ENCODE measurements at places on chromosomes 7 and 10.

DNA sequence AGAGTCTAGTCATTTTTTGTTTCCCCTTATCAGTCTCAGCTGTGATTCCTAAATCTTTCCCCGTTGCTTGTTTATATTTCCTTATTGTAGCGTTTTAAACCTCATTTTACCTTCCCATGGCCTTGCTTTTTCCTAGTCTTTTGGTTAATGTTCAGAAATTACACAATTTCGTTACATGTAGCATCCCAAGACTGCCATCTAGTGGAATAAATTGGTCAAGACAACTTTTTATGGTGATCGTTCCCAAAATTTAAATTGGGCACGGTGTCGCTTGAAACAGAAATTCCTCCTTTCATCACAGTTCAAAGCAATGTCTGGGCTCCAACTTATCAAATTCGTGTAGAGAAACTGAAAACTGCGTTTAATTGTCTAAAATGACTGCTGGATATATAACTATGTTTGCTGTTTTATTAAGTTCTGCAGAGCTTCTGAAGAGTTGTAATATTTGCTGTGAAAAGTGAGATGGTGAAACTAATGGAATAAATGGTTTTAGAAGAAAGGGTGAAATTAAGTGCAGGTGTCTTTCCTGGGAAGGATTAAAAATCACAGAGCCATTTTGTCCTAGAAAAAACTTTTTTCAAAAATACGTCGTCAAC is 370.2 kb downstream of the PHF14 start:
- peak; percentile 57 for DNase-seq

GRCh38 chr7:138880881-138881578 is 83.0 kb upstream of the ATP6V0A4 start:
- no peak for DNase-seq

GRCh38 chr10:42594246-42594650 is 44.1 kb downstream of the ZNF33B start:
- DNase-seq: no peak

DNA sequence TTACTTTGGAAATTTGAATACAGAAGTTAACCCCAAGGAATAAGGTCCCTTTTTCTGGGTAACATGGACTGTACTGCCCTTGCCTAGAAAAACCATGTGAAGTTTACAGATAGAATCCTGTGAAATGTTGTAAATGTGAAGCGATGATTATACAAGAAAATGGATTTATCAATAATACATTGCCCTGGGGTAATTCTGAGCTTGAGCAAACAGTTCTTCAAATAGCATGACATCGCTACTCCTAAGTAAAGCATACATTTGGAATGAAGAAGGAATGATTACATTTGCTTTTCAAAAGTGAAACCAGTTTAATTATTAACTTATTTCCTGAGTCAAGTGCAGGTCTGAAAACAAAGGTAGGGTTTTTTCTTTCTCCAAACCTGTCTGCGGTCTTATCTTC is 43.3 kb upstream of the FZD8 start:
- no peak for DNase-seq

All from MM.1S (cell line).